ENCODE measurements at places on chromosomes 6 and 20.

GRCh38 chr6:121691126-121691551 is 255.7 kb downstream of the GJA1 start:
- no peak for DNase-seq

GRCh38 chr6:134287859-134288537 is 29.9 kb downstream of the SGK1 start:
- DNase-seq, result no peak

GRCh38 chr20:21089391-21089790 is 16.8 kb downstream of the LINC00237 start:
- no peak for DNase-seq

DNA sequence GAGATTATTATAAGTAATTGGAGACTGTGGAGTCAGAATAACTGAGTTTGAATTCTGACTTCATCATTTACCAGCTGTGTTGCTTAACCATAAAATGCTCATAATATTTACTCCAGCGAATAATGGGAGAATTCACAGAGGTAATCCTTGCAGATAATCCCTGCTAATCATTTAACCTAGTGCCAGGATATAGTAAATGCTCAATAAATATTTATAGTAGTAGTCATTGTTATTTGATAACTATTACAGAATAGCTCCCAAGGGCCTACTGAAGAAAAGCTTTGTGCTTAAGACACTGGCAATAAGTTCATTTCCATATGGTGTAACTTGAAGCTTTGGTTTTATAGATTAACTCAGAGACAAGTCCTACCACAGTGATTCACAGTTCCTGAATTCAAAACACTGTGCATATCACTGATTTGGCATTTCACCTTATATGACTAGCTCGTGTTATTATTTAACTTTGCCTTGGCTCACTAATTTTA is 208.8 kb upstream of the PLCB4 start:
- DNase-seq, result no peak

Data from stimulated activated effector memory CD8-positive, alpha-beta T cell treated with anti-CD3 and anti-CD28 coated beads, Interleukin-12 subunit alpha, Interleukin-12 subunit beta, amount 100 ng/mL, for 72 hours (primary cell).